ENCODE measurements at places on chromosomes 3 and 15.

- no peaks in the 10 kb centered on the region for H3K27me3 ChIP-seq
- H3K4me3 ChIP-seq, result no peak overlapping the region
- H3K36me3 ChIP-seq, result no peaks in the 10 kb centered on the region
- peaks cover 21% of the 10 kb centered on the region for H3K4me1 ChIP-seq
- DNase-seq, result no peak
Observed at GRCh38 chr15:50854601-50855490, 53.6 kb upstream of the AP4E1 start.

GRCh38 chr3:134817297-134817696 is 22.2 kb downstream of the EPHB1 start:
- no peak overlapping the region for H3K4me3 ChIP-seq
- H3K36me3 ChIP-seq, result no peaks in the 10 kb centered on the region

DNA sequence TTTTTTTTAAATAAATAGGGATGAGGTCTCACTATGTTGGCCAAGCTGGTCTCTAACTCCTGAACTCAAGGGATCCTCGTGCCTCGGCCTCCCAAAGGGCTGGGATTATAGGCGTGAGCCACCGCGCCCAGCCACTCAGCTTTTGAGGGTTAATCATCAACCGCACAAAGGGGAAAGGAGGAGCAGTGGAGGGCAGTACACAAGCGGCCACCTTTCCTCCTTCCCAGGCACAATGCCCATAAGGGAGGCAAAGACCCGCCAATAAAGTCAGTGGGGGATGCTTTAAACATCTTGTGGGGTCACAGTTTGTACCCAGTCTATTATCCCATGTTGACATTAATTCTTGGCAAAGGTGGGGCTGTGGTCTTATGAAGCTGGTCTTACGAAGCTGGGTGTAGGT is 32.4 kb downstream of the EHD4 start:
- H3K36me3 ChIP-seq, result no peaks in the 10 kb centered on the region
- H3K27ac ChIP-seq, result no peak overlapping the region
- DNase-seq, result no peak
- H3K4me1 ChIP-seq, result peaks cover 12% of the 10 kb centered on the region
- no peak overlapping the region for H3K4me3 ChIP-seq
- no peaks in the 10 kb centered on the region for H3K27me3 ChIP-seq

GRCh38 chr15:29244123-29244522 is 25.5 kb downstream of the NSMCE3 start:
- H3K4me3 ChIP-seq, result no peak overlapping the region
- no peaks in the 10 kb centered on the region for H3K4me1 ChIP-seq
- no peaks in the 10 kb centered on the region for H3K27me3 ChIP-seq
- no peak for DNase-seq
- H3K27ac ChIP-seq, result no peak overlapping the region
- H3K36me3 ChIP-seq, result no peaks in the 10 kb centered on the region
